ENCODE measurements at places on chromosomes 11 and 22.

- peak overlapping the region; percentile 83 for H3K4me3 ChIP-seq
- H3K4me1 ChIP-seq: peaks cover 84% of the 10 kb centered on the region
- DNase-seq: peak; percentile 65
- peak overlapping the region; percentile 83 for H3K27ac ChIP-seq
Measured at GRCh38 chr11:46348566-46349401, 1.5 kb downstream of the DGKZ start.

- H3K4me1 ChIP-seq: no peaks in the 10 kb centered on the region
- H3K27me3 ChIP-seq: no peaks in the 10 kb centered on the region
- no peaks in the 10 kb centered on the region for H3K36me3 ChIP-seq
- no peak for DNase-seq
- H3K4me3 ChIP-seq: no peak overlapping the region
Measured at GRCh38 chr11:29985248-29985647, 31.6 kb downstream of the KCNA4 start.

- no peak for DNase-seq
- no peaks in the 10 kb centered on the region for H3K36me3 ChIP-seq
- no peak overlapping the region for H3K27ac ChIP-seq
- H3K4me3 ChIP-seq: no peak overlapping the region
- no peaks in the 10 kb centered on the region for H3K27me3 ChIP-seq
- H3K4me1 ChIP-seq: peaks cover 27% of the 10 kb centered on the region
Measured at GRCh38 chr11:117100556-117100955, 2.3 kb upstream of the SIK3 start.

DNA sequence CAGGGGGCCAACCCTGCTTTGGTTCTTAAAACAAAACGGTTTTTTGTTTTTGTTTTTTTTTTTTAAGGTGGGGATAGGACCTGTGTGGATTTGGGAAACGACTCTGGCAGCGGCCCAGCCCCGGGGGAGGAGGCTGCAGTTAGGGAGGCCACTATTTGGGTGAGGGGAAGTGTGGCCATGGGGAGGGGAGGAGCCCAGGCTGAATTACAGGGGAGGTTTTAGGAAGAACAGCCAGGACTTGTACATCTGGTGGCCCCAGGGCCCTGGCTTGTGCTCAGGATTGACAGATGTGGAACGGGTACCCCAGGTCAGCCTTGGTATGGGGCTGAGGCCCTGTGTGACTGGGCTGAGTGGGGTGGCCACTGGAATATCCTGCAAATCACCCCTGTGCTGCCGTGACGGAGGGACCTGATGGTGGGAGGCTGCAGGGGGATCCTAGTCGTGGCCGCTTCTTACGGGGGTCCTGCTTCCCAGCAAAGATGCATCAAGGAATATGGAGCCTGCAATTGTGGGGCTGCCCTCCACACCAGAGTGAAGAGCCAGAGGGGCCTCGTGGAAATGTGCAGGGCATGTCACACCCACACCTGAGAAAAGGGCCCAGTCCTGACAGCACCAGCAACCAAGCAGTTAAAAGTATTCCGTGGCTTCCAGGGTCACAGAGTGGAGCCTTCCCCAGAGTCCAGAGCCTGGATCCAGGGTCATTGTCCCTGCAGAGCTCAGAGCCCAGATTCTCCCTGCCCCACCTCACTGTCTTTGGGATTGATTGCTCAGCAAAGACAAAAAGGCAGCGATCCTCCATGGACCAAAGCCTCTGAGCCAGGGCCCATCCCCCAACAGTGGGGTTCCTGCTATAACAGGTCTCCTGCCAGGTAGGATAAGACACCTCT, 55.2 kb upstream of the WNT7B start:
- H3K27me3 ChIP-seq: peaks cover 5% of the 10 kb centered on the region
- no peak for DNase-seq
- H3K27ac ChIP-seq: no peak overlapping the region
- no peak overlapping the region for H3K4me3 ChIP-seq
- H3K36me3 ChIP-seq: no peaks in the 10 kb centered on the region

DNA sequence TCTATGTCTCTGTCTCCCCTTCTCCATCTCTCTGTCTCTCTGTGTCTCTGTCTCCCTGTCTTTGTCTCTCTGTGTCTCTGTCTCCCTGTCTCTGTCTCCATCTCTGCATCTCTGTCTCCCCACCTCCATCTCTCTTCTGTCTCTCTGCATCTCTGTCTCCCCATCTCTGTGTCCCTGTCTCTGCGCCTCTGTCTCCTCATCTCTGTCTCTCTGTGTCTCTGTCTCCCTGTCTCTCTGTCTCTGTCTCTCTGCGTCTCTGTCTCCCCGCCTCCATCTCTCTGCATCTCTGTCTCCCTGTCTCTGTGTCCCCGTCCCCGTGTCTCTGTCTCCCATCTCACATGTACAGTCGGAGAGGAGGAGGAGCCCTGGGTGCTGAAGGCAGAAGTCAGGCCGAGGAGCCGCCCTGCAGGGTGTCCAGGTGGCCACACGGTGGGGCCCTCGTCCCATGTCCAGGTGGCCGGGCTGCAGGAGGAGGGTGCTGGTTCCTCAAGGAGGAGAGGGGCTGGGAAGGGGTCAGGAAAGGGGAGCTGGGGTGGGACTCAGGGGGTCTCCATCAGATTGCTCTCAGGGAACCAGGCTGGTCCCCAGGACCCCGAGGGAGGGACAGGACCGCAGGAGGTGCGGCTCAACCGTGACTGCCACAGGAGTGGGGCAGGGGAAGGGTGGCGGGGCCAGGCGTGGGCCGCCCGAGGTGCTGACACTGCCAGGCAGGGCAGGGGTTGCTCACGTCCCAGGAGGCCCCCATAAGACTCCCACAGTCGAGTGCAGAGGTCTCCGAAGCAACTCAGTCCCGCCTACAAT, 25.6 kb upstream of the TH start:
- peak; percentile 65 for DNase-seq
- no peak overlapping the region for H3K4me3 ChIP-seq
- no peaks in the 10 kb centered on the region for H3K36me3 ChIP-seq
- no peak overlapping the region for H3K27ac ChIP-seq

GRCh38 chr11:44823868-44824267, 97.1 kb downstream of the TSPAN18 start:
- H3K27ac ChIP-seq: no peak overlapping the region
- peaks cover 3% of the 10 kb centered on the region for H3K4me1 ChIP-seq
- H3K36me3 ChIP-seq: no peaks in the 10 kb centered on the region

GRCh38 chr22:42682113-42682851, 33.1 kb upstream of the CYB5R3 start:
- H3K4me1 ChIP-seq: no peaks in the 10 kb centered on the region
- no peaks in the 10 kb centered on the region for H3K36me3 ChIP-seq
- no peak overlapping the region for H3K27ac ChIP-seq
- no peaks in the 10 kb centered on the region for H3K27me3 ChIP-seq

GRCh38 chr11:75492181-75492820, 33.4 kb downstream of the GDPD5 start:
- peak overlapping the region; percentile 42 for H3K27ac ChIP-seq
- no peaks in the 10 kb centered on the region for H3K36me3 ChIP-seq
- peaks cover 30% of the 10 kb centered on the region for H3K4me1 ChIP-seq
- H3K27me3 ChIP-seq: no peaks in the 10 kb centered on the region

GRCh38 chr11:14022821-14023220, 60.3 kb downstream of the SPON1 start:
- no peak for DNase-seq
- no peak overlapping the region for H3K27ac ChIP-seq
- H3K27me3 ChIP-seq: no peaks in the 10 kb centered on the region
- no peaks in the 10 kb centered on the region for H3K36me3 ChIP-seq
- H3K4me3 ChIP-seq: no peak overlapping the region

DNA sequence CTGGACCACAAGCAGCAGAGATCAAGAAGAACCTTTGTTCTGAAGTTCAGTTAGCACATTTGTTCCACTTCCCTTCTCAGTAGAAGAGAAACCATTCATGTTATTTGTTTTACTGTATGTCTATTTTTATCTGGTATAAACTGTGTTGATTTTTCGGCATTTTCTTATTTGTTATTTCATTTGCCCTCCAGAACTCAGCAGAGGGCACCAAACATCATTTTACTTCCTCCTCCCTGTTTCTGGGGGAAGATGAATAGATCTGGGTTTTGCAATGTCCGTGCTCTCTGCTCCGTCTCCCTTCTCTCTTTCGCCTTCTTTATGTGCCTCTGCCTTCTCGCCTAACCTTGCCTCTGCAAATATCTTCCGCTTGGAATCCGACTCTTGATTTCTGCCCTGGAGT, 366.9 kb downstream of the NTM start:
- H3K27ac ChIP-seq: no peak overlapping the region
- no peaks in the 10 kb centered on the region for H3K27me3 ChIP-seq
- no peak for DNase-seq
- H3K36me3 ChIP-seq: no peaks in the 10 kb centered on the region
- H3K4me3 ChIP-seq: no peak overlapping the region
- H3K4me1 ChIP-seq: no peaks in the 10 kb centered on the region

GRCh38 chr11:126925321-126926093, 75.1 kb downstream of the KIRREL3 start:
- H3K27ac ChIP-seq: no peak overlapping the region
- H3K4me3 ChIP-seq: no peak overlapping the region
- DNase-seq: no peak
- H3K4me1 ChIP-seq: no peaks in the 10 kb centered on the region
- no peaks in the 10 kb centered on the region for H3K27me3 ChIP-seq

- H3K27ac ChIP-seq: no peak overlapping the region
- no peak for DNase-seq
- H3K4me1 ChIP-seq: no peaks in the 10 kb centered on the region
Measured at GRCh38 chr11:113026778-113027177, 65.6 kb downstream of the NCAM1 start.

GRCh38 chr22:38078046-38078840, 5.7 kb downstream of the SLC16A8 start:
- H3K27ac ChIP-seq: no peak overlapping the region
- peaks cover 14% of the 10 kb centered on the region for H3K4me1 ChIP-seq
- peaks cover 14% of the 10 kb centered on the region for H3K27me3 ChIP-seq
- no peak overlapping the region for H3K4me3 ChIP-seq
- H3K36me3 ChIP-seq: peaks cover under 1% of the 10 kb centered on the region
- DNase-seq: no peak

DNA sequence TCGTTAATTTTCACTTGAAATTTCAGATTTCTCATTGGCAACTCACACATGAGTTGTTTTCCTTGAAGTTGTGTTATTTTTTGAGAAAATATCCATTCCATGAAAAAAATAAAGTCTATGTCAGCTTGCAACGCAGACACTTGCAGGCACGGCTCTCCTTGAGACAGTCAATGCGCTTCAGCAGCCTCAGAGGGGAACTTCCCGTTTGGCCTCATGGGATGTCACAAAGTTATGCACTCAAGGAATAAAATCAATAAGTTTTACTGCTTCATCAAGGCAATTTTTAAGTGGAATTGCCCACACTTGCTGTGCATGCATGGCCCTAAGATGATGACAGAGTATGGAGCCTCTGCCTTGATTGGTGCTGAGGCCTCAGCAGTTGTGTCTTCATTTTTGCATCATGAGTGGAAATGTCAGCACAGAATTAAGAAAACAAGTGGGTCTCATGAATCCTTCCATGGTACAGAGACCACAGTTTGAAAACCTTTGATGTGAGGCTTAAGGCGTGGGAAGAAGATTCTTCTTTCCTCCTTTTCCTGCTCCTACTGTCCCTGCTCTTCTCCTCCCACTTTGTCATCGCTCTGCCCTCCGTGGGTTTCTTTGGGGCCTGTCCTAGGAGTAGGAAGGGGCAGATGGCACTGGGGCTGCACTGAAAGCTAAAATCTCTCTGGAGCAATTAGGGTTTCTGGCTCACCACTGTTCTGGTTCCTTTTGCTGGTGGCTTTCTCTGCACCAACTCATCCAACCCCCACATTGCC, 509.0 kb upstream of the B3GAT1 start:
- H3K4me1 ChIP-seq: no peaks in the 10 kb centered on the region
- no peaks in the 10 kb centered on the region for H3K36me3 ChIP-seq
- no peak overlapping the region for H3K4me3 ChIP-seq
- H3K27me3 ChIP-seq: no peaks in the 10 kb centered on the region
- no peak overlapping the region for H3K27ac ChIP-seq

GRCh38 chr11:63548178-63548577, 11.6 kb downstream of the PLAAT4 start:
- peaks cover 28% of the 10 kb centered on the region for H3K4me1 ChIP-seq
- H3K27ac ChIP-seq: no peak overlapping the region
- H3K27me3 ChIP-seq: no peaks in the 10 kb centered on the region
- H3K36me3 ChIP-seq: peaks cover 35% of the 10 kb centered on the region
- no peak for DNase-seq
- no peak overlapping the region for H3K4me3 ChIP-seq

GRCh38 chr11:81496601-81497000, 1237.1 kb downstream of the FAM181B start:
- H3K4me3 ChIP-seq: no peak overlapping the region
- no peaks in the 10 kb centered on the region for H3K4me1 ChIP-seq
- no peaks in the 10 kb centered on the region for H3K36me3 ChIP-seq
- no peak overlapping the region for H3K27ac ChIP-seq
- no peaks in the 10 kb centered on the region for H3K27me3 ChIP-seq
- no peak for DNase-seq

Measured in CD4-positive, alpha-beta memory T cell (primary cell).